ENCODE measurements at places on chromosomes 6 and 20.

GRCh38 chr6:111980971-111981840 is 72.7 kb upstream of the CCN6 start:
- DNase-seq, result no peak

- DNase-seq, result no peak
Observed at GRCh38 chr6:93713974-93714373, 294.6 kb upstream of the EPHA7 start.

- DNase-seq, result no peak
Observed at GRCh38 chr6:139219746-139220145, 72.1 kb downstream of the TXLNB start.

DNA sequence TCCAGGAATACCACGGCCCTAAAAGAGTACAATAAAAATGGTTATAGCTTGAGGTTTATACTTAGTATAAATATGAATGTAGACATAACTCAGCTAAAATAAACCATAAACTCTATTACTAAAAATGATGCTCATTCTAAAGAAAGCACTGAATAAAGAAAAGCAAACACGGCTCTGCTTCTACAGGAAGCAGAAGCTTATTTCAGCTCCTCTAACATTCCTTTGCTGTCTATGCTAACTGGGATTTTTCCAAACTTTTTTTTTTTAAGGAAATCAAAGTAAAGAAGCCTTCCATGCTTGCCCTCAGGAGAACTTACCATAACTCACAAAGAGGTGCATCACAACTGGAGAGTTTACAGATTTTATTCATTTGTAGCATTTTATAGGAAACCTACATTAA is 30.8 kb downstream of the COL9A1 start:
- DNase-seq, result peak; percentile 31

DNA sequence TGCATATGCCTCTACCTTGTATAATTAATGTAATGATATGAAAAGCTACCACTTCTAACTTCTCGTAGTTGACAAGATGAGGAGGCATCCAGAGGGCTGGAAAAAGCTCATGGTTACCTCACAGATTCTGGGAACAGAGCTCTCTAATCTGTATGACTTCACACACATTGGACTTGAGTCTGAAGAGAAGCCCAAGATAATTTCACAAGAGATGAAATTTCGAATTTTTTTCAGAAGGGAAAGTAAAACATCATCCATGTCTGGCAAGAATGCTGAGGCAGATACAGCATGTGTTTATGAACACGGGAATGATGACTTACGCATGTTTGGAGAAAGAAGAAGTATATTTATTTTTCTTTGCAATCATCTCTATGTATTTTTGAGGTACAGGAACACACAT is 141.8 kb upstream of the TENT5A start:
- no peak for DNase-seq

GRCh38 chr6:167748458-167749379 is 78.0 kb upstream of the AFDN start:
- DNase-seq, result no peak

DNA sequence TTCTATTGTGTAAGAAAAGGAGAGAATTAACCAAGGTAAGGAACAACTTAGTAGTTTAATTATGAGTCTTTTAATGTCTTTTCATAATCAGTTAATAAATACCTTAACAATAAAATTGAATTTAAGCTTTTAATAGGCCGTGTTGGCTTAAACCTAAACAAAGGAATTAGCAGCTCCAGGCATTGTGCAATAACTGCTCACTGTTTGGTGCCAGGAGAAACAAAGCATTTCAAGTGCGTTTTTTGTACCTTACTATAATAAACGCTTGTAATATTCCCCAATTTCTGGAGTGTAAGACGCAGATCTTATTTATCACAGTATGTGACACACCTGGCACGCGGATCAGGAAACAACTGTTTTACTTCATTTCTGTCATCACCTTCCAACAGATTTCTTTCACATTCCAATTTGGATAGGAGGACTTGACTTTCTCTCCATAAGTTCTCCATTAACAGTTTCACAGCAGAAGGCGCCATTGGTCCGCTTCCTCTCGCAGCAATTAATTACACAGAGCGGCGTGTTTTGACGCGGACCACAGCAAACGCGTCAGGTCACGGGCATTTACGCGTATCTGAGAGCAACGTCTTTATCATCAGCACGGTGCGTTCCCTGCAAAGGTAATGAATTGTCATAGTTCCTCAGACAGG is 335.8 kb upstream of the NT5E start:
- peak; percentile 26 for DNase-seq

GRCh38 chr20:54029176-54029575 is 41.2 kb downstream of the BCAS1 start:
- no peak for DNase-seq

DNA sequence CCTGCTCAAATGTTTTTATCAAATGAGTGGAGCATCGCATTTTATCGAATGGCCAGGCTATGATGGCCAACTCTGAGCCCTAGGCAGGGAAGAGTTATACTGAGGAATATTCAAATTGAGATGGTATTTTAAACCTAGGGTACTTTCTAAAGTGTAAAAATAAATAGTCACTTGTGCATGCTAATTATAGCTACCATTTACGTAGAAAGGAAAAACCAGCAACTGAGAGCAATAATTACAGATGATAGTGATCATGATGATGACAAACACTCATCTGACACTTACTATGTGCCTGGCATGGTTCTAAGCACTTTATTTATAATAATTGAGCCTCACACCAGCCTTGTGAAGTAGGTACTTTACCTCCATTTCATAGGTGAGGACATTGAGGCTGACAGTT is 455.7 kb downstream of the CD83 start:
- no peak for DNase-seq

DNA sequence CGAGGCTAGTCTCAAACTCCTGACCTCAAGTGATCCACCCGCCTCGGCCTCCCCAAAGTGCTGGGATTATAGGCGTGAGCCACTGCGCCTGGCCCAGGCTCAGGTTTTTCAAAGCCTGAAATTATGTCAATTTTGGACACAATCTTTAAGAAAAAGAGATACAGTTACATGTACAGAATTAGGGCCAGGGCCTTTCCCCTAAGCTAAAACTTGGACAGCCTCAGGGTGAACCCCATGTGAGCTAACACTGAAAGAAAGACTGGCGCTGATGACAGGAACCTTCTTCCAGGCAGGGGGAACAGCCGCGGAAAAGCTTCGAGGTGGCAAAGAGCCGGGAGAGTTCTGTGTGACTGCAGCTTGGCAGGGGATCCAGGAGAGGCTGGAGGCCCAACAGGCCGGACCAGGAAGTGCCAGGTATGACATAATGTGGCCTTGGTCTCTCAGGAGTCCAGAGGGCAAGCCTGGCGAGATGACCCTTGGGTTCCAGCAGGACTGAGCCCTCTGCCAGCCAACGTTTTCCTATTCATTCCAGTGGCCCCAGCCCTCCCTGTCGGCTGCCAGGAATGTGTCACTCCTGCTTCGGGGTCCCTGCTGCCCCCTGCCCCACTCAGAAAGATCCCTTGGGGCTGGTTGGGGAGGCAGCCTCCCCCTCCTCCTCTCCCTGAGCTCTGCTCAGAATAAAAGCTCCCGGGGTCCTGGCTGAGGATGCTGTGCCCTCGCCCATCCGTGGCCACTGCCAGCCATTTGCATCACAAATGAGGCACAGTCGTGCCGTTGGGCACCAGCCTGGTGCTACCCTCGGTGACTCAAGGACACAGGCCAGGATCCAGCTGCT is 37.3 kb downstream of the RBM38 start:
- DNase-seq, result peak; percentile 16

- peak; percentile 20 for DNase-seq
Observed at GRCh38 chr6:20700375-20700774, 166.1 kb downstream of the CDKAL1 start.

GRCh38 chr6:53889365-53889764 is 94.6 kb downstream of the LRRC1 start:
- no peak for DNase-seq

DNA sequence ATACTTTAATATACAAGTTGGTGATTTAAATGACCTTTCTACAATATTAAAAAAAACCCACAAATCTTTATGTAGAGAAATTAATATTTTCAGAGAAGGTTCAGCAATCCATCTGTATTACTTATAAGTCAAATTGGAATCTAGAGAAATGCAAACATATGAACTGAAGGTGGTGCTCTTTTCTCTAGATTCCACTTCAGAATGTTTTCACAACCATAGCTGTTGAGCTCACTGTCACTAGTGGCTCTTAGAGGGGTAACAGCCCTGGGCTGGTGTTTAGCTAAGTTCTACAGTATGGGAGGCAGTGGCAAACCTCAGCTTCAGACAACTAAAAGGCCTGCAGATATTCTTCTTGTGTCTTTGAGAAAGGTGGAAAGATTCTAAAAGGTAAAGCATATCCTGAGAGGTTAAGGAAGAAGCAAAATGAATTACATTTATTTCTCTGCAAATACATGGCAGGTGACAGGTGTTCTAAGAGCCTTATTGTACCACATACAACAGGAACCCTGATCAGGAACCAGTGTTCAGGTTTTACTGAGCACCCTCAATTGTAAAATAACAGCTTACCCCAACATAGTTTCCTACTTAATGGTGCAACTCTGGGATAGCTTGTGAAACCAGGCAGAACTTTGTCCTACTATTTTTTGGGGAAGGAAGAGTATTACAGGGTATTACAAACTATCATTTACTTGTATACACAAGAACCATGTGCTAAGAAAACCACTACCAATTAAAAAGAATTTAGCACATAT is 56.6 kb upstream of the SAMHD1 start:
- peak; percentile 25 for DNase-seq

GRCh38 chr20:2693286-2694007 is 867 bp downstream of the EBF4 start:
- DNase-seq, result peak; percentile 60

DNA sequence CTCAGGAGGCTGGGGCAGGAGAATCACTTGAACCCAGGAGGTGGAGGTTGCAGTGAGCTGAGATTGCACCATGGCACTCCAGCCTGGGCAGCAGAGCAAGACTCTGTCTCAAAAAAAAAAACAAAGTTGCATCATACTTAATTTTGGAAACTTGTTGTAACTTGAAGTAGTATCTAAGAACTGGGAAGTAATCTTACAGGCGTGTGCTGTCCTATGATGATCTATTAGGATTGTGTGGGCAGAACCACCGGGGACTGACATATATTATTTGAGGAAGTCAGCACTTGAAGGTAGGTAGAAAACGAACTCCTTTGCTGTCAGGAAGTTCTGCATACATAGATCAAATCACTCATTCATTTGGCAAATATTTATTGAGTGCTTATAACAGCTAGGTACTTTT is 188.5 kb downstream of the ZNF217 start:
- DNase-seq, result no peak

GRCh38 chr20:41345729-41346067 is 5.1 kb downstream of the LPIN3 start:
- DNase-seq, result no peak

GRCh38 chr20:44495257-44495656 is 19.6 kb downstream of the TTPAL start:
- no peak for DNase-seq

- peak; percentile 8 for DNase-seq
Observed at GRCh38 chr6:153994811-153995210, 44.2 kb upstream of the OPRM1 start.

- DNase-seq, result peak; percentile 79
Observed at GRCh38 chr20:15475483-15475882, 1097.8 kb downstream of the KIF16B start.

DNA sequence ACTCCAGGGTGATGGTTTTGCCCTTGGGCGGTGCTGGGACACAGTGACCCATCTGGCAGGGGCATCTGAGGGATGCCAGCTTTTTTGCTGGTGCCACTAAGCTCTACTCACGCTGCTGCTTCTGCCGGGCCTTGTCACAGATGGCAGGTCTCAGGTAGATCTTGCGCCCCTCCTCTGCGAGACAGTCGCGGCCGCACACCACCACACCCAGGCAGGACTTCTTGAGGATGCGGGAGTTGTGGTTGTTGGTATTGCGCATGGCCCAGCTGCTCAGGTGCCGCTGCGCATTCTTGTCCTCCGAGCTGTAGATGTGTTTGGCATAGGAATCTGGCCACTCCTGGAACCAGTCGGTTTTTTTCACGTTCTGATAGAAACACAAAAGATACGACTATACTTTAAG is 14.7 kb downstream of the GCM1 start:
- DNase-seq, result no peak

- DNase-seq, result no peak
Observed at GRCh38 chr20:4281258-4282055, 266.1 kb upstream of the RNF24 start.

GRCh38 chr6:29965873-29966601 is 23.7 kb downstream of the HLA-A start:
- peak; percentile 86 for DNase-seq

- DNase-seq, result peak; percentile 32
Observed at GRCh38 chr20:32336918-32337347, 21.2 kb upstream of the ASXL1 start.

GRCh38 chr20:46552460-46553420 is 2.3 kb upstream of the OCSTAMP start:
- DNase-seq, result no peak

DNA sequence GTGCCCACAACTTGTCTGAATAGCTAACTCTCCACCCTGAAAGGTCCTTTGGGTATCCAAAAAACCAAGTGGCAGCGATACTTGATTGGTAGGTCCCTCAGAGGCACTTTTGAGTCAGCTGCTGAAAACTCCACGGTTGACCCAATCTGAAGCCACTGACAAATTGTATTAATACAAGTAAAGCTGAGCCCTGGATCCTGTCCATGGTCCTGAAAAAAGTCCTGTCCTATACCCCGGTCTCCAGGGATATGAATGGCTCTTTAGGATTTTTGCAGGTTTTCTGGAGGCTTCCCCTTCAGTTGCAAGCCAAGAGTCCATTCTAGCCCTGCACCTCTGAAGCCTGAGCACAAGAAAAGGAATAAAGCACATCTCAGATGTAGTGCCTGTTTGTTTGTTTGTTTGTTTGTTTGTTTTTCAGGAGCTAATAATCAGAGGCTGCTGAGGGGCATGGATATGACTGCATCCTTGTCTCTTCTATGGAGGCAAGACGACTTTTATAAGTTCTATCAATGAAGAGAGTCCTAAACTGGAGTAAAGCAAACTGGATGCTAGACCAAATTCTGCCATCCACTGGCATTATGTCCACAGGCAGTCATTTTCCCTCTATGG is 1.7 kb upstream of the SLC12A5 start:
- no peak for DNase-seq

DNA sequence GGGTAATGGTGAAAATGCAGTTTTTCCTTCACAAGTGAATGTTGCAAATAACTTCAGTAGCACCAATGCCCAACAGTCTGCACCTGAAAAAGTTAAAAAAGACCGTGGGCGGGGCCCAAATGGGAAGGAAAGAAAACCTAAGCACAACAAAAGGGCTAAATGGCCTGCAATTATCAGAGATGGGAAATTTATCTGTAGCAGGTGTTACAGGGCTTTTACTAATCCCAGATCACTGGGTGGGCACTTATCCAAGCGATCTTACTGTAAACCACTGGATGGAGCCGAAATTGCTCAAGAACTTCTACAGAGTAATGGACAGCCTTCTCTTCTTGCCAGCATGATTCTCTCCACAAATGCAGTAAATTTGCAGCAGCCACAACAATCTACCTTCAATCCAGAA is 64.8 kb upstream of the SMIM8 start:
- DNase-seq, result no peak

DNA sequence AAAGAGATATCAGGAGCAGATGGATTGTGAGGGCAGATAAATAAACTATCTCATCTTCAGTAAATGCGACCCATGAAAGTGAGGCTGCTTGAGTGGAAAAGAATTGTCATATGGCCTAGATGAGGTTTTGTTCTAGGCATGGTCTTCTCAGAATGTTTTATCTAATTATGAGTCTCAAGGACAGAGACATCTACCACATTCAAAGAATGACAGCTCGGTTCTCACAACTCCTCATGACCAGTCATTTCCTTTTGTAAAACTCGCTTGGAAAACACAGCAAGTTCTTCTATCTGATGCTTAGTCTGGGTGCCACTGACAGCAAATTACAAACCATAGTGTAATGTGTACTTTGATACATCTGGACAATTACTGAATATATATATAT is 140.5 kb downstream of the CCDC170 start:
- DNase-seq, result no peak
